ENCODE measurements at places on chromosomes 4 and X.

DNA sequence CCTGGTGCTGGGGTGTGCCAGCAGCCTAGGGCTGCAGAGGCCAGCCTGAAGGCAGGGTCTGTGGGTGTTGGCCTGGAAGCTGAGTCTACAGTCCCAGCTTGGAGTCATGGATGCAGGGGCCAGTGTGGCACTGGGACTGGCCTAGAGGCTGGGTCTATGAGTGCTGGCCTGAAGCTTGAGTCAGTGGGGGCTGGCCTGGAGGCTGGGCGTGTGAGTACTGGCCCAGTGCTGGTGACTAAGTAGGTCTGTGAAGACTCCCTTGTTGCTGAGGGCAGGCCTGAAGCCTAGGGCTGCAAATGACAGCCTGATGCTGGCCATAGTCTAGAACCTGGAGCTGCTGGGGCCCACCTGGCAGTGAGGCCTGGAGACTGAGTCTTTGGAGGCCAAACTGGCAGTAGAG is 31.3 kb upstream of the ALG13 start:
- no peak for DNase-seq

DNA sequence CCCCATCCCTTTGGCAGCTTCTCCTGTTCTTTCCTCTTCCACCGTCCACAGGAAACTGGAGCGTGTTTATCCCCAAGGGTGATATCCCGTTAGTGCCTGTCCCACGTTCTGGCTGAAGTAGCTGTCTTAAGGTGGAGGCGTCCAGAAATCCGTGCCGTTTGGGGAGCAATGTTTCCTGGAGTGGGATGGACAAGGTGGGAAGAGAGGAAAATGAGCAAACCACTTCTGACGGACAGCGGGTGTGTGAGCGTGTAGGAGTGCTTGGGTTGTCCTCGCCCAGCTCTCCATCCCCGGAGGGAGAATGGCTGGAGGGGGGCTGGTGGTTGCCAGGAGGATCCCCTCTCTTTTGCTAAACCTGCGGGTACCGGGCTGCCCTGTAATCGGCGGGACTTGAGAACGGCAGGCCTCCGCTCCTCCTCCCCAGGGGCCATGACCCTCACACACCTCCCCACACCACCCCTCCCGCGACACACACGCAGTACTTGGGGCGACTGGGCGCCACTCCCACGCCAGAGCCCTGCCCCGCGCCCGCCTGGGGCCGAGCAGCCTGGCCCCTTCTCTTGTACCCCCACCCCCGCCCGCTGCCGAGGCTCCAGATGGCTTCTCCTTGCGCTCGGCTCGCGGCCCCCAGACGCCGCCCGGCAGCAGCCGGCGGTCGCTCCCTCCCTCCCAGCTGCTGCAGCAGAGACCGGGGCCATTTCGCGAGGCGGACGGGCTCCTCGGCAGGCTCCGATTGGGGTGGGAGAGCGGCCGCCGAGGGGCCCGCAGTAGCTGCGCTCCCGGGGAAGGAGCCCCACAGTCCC is 13.9 kb upstream of the PRDM8 start:
- no peak for DNase-seq

DNA sequence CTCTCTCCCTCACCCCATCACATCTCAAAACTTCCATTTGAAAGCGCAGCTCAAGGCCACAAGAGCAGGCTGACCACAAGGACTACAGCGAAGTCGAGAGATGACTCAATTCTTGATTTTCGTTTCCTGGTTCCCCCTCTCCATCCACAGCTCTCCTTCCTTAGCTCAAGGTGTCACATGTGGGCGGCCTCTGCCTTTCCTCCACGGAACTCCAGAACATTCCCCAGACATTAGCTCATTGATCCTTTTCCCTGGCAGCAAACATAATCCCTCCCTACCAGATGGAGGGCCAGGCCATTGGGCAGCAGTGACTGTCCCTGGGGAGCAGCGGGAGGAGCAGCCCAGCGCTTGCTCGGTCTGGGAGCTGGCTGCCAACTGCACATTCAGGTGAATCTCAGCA is 56.3 kb downstream of the CCDC149 start:
- DNase-seq = no peak

- no peak for DNase-seq
These were observed 61.7 kb upstream of the ATXN3L start for GRCh38 chrX:13381514-13381913.

DNA sequence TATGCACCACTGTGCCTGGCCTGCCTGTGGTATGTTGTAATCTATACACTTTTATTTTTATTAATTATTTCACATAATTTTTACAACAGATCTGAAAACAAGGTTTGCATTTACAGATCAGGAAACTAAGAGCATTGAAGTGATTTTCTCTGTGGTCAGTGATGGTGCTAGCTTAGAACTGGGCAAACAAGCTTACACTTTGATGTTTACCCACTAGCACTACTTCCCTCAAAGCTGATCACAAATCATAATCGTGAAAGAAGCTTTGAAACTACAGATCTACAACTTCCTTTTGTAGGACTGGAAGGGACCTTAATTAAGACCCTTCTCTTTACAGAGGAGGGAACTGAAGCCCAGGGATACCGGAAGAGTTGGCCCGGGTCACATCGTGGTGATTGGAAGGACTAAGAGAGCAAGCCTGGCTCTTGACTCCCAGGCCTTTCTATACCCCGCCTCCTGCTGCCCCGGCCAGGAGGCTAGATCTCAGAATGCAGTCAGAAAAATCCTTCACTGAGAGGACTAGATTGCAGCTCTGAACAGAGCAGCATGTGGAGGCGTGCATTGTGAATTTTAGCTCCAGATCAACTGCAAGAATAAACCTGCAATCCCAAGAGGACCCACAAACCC is 93.7 kb upstream of the ZNF827 start:
- DNase-seq = no peak

DNA sequence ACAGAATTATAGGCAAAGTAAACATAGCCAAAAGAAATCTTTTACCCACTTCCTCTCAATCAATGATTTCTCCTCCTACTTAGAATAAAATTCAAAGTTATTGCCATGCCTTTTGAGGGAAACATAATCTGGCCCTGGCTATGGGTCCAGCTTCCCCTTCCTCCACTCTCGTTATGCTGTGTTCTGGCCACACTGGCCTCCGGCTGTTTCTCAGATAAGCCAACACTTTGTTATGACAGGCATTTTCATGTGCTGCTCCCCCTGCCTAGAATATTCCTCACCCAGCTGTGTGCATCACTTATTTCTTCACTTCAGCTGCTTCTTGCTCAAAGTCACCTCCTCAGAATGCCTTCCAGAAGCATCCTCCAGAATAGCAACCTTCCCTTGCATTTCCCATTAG is 386.6 kb upstream of the AADAT start:
- DNase-seq = no peak

- no peak for DNase-seq
These were observed 344.7 kb downstream of the PCDH10 start for GRCh38 chr4:133493776-133494175.

GRCh38 chr4:25128671-25129070 is 31.6 kb downstream of the SEPSECS start:
- no peak for DNase-seq

Data from stimulated activated CD4-positive, alpha-beta T cell treated with anti-CD3 and anti-CD28 coated beads, Interleukin-1b, Interleukin-23, amount 100 ng/mL, for 24 hours (primary cell).